Stimulated activated CD8-positive, alpha-beta memory T cell treated with anti-CD3 and anti-CD28 coated beads, Interleukin-7, amount 100 ng/mL, for 1 hour (primary cell): ENCODE measurements at places on chromosomes 7 and 10.

DNA sequence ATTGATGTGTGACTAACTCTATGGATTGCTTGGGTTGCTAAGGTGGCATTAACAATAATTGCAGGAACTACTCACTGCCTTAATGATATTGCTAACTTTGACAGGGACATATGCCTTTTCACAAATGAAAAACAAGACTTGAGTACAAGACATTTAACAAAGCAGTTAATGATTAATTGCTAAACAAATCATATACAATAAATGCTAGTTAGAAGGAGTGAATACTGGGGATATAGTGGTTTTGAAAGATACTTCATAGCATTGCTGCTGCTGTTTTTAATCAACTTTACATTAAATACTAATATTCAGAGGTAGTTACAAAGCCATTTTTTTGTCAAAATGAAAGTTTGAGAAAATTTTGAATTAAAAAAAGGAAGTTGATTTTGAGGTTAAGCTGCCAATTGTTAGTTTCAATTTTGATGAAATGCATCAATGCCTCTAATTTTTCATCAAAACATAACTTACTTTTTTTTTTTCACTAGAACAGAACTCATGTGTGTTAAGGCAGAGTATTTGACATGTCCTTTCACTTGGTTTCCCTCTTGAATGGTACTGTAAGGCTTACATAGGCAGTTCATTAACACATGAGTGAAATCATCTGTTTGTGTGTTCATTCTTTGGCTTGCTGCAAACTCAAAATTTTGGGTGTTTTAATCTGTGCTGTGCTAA, 106.2 kb upstream of the SEMA3D start:
- no peak for DNase-seq

GRCh38 chr10:42553064-42553407, 85.3 kb downstream of the ZNF33B start:
- no peak for DNase-seq

GRCh38 chr10:128499486-128499885, 373.3 kb upstream of the MKI67 start:
- no peak for DNase-seq

DNA sequence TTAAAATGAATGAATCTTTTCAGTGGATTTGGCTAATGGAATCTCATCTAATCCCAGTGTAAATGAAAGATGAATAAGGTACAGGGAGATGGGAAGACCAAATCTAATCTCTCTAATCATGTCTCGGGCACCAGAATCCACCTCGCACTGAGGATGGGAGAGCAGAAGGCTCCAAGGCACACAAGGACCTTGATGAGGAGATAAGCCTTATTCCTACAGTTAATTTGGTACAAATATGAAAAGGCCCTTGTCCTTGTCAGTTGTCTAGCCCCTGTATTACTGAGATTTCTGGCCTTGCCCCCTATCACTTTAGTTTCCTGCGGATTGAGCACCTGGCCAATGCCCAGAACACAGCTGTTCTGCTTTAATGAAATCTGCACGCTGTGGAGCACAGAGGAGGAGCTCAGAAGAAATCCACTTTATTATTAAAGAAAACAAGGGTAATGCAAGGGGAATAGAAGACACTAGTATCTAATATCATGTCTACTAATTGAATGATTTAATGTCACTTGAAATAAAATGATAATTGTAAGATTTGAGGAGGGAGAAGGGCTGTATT, 321.4 kb upstream of the HGF start:
- no peak for DNase-seq

DNA sequence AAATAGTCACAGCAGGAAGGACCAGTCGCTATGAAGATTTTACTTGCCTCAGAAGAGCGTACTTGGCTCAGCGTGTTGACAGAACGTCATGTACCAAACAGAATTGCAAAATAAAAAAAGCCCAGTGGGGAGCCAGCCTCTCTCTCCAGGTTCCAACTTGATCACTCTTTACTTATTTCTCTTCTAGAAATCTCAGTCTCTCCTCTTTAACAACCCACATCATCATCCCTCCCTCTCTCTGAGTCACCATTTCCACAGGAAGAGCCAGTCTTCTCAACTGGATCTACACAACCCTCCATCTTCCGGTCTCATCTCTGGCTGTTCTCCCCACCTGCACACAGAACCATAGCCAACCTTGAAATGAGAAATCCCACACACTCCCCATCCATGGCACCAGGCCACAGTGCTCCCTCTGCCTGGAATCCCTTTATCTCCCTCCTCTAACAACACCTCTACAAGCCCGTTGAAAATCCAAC, 718.3 kb downstream of the GRID1 start:
- DNase-seq = no peak

- DNase-seq = no peak
Observed at GRCh38 chr7:55101359-55101758, 82.5 kb downstream of the EGFR start.

GRCh38 chr7:158572000-158572828, 15.4 kb downstream of the PTPRN2 start:
- DNase-seq = no peak

DNA sequence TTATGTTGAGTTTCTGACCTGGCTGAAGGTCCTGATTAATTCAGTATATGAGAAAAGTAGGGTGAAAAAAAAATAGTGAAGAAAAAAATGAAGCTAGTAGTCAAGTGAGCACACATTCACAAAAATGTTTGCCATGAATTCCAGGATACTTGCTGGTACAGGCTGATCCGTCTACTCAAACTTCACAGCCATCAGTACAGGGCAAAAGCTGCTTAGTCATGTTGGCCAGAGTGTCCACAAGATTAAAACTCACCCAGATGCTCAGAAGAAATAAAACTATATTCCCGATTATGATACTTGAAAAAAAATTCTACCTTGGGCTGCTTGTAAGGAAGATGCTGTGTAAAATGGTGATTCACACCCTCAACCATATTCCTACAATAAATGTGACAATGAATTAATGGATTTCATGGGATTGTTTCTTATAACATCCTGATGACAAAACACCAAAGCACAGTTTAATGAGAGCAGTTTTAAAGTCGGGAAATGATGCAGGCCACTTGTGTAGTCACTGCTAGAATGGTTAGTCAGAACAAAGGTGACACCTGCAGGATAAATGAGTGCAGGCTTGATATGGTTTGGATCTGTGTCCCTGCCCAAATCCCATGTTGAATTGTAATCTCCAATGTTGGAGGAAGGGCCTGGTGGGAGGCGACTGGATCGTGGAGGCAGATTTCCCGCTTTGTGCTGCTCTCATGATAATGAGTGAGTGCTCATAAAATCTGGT, 49.2 kb upstream of the ANKRD1 start:
- DNase-seq = no peak

GRCh38 chr7:135980665-135981180, 3.6 kb upstream of the MTPN start:
- DNase-seq = peak; percentile 27

DNA sequence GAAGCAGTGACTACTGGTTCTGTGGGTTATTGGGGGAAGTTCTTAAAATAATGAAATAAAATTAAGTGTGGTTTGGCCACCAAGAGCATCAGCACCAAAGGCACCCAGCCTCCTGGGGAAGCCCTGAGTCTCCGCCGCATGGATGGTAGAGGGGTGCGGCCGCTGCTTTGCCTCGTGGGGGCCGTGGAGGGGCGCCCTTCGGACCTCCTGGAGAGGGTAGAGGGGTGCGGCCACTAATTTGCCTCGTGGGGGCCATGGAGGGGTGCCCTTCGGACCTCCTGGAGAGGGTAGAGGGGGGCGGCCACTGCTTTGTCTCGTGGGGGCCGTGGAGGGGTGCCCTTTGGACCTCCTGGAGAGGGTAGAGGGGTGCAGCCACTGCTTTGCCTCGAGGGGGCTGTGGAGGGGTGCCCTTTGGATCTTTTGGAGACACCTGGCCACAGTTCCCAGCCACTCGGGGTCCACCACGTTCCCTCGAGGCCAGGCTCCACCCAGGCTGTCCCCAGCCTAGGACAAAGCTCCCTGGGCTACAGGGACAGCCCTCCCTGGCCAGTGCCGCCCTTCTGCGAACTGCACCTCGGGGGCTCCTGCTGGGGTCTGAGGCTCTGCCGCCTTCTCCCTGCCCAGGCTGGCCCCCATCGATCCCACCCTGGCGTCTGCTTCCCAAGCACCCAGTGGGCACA, 535.1 kb downstream of the PTPRN2 start:
- no peak for DNase-seq

DNA sequence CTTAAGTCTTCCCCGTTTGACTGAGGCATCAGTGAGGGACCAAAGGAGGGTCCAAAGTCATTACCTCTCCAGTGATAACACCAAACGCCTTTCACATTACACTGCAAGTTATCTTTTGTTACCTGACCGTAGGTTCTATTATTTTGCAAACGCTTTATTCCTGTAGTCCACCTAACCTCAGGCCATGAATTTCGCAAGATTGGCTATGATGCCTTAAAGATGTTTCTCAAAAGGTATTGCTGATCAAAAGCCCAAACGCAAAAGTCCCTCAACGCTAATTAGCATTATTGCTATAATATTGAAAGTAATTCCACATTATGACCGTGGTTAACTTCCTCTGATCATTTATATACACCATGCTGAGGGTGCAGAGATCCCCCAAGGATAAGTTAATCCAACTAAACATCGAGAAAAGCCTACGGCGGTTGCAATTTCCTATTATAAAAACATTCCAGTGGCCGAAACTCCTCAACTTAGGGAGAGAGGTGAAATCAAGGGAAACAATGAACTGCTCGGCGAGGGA, 649 bp downstream of the DNA2 start:
- DNase-seq = no peak

- DNase-seq = no peak
Observed at GRCh38 chr7:100154651-100155491, 3.7 kb downstream of the TRAPPC14 start.

- DNase-seq = no peak
Observed at GRCh38 chr7:91847876-91848588, 32.5 kb downstream of the MTERF1 start.

- DNase-seq = no peak
Observed at GRCh38 chr10:85927952-85928665, 438.5 kb downstream of the GRID1 start.

GRCh38 chr10:660970-661596, 28.4 kb downstream of the DIP2C start:
- DNase-seq = no peak

GRCh38 chr10:79407811-79408795, 37.3 kb downstream of the ZCCHC24 start:
- no peak for DNase-seq

DNA sequence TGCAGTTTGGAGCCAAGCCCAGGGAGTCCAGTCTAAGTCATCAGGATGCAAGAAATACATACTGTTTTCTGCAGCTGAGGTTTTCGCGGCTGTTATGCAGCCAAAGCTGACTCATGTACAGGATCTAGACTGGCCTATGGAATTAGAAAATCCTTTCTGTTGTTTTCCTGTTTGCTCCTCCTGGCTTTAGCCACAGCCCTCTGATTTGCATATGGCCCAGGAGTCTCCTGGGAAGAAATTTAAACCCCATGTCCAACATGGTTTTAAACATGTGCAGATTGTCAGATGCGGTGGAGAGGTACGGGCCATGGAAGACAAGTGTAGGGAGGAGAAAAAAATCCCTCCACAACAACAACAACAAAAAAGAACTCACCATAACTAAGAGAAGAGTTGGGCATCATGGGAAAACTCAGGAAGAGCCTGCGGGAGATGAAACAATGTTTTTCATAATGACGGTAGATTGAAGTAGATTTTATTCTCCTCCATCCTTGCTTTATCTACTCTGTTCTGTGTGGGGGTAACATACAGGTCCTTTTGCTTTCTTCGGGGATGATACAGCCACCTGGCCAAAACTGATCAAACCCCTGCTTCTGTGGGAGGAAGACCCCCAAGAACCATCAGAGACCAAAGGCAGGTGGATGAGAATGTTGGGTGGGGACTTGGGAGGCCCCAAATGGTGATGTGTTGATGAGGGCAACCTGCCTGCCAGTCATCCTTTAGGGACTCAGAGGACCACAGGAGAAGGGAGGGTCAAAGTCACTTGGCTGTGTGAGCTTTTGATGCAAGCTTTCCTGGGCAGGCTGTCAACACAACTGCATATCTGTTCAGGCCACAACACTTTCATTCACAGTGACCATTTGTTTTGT, 29.8 kb upstream of the GNA12 start:
- DNase-seq = no peak

DNA sequence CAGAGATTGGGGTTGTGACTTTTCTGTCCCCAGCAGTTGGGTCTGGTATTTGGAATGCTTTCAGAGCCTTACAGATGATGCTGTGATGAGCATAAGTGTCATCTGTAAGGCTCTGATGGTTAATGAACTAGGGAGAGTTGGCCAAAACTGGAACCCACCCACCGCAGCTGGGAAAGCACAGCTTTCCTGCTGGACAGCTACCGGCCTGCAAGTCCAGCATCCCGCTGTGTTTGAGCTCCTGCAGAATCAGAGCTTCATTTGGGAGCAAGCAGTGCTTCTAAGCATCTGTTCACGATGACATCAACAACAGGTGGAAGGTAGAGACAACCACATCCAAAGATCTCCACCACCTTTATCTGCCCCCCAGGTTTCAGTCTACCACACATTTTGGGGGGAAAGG, 11.7 kb downstream of the UCN3 start:
- no peak for DNase-seq

GRCh38 chr7:74023092-74023536, 4.9 kb upstream of the ELN start:
- no peak for DNase-seq

DNA sequence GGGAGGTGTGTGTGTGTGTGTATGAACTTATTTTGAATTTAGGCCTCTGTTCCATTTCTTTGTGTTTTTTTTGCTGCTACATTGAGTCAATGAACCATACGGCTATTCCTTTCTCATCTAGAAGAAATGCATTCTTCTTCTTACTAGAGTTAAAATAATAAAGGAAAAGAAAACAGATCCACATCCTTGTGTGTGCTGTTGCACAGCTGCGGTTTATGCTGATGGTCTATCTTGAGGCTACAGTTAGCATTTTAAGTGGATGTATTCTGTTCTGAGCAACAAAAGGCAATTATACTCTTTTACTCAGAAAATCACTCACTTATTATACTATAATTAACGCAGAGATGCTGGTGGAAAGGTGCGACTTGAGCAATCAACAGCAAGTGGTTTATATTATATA, 615.0 kb upstream of the MBL2 start:
- no peak for DNase-seq
